ENCODE measurements at places on chromosomes 11 and 22.

DNA sequence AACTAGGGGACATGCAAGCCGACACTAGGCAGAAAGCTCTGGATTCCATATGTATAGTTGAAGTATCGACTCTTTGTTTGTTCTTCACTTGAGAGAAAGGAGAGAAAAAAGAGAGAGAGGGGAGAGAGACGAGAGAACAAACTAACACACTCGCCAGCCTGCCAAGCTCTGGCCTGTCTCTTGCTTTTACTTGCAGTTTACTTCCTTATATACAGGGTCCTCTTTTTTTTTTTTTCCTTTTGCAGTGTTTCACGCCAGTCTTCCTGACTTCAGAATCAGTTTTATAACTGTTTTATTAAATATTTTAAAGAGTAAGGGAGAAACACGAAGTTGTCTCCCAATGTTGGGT lies 19.9 kb downstream of the TEAD1 start:
- no peak for DNase-seq

DNA sequence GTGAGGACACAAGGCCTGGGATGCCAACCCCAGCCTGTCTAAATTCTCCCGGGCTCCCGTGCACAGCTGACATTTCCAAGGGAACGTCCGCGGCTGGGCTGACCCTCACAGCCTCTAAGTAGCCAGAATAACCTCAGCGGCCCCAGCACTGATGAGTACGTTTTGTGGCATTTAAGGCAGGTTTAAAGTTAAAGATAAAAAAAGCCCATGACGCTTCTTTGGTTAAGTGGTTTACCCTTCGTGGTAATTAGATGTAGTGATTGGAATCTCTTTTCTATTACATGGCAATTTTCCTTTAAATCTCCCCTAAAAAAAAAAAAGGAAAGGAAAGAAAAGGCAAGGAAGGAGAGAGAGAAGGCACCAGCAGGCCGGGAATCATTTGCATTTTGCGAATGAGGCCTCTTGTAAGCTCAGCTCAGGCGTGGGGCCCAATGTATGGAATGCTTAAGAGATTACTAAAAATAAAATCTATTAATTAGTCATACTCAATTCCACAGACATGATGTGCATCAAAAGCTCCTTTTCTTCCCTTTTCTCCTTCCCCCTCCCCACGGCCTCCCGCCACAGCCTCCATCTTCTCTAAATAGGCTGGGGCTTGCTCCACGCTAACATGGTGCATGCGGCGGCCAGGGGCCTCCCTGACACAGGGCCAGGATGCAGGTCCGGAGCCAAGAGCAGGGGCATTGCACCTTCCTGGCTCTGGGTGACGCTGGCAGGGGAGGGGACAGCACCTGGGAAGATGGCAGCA lies 44.1 kb downstream of the MACROD1 start:
- DNase-seq = no peak

DNA sequence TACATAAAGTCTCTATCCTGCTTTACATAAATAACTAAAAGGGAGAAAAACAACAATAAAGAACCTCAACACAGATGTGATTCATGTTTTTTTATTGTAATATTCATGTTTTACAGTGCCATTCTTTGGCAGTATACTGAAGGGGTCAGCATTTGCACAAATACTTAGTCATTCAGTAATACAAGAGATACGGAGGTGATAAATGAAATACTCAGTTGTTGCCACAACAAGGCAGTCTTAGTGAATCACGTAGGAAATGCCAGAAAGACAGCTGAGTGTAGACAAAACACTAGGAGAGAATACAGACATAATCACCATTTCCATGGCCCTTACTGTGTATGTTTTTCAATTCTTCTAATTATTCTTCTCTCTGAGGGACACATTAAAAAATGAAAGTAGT lies 910.4 kb downstream of the METTL15 start:
- no peak for DNase-seq

GRCh38 chr11:118042796-118043195 lies 34.1 kb upstream of the TMPRSS4 start:
- DNase-seq = no peak
